ENCODE measurements at places on chromosomes 5 and 9. TPM values are rescaled to one million over a fixed set of nuclear protein-coding genes. Genes with fewer than 3 reads are reported as not detected.

Gene LPAR1
- 13.5 TPM for total RNA-seq

Gene GDNF
- 1.8 TPM for total RNA-seq

Gene MYO10
- 42.9 TPM for total RNA-seq

Gene SPATA9
- total RNA-seq, result 1.5 TPM

Gene IL3
- not detected for total RNA-seq

DNA sequence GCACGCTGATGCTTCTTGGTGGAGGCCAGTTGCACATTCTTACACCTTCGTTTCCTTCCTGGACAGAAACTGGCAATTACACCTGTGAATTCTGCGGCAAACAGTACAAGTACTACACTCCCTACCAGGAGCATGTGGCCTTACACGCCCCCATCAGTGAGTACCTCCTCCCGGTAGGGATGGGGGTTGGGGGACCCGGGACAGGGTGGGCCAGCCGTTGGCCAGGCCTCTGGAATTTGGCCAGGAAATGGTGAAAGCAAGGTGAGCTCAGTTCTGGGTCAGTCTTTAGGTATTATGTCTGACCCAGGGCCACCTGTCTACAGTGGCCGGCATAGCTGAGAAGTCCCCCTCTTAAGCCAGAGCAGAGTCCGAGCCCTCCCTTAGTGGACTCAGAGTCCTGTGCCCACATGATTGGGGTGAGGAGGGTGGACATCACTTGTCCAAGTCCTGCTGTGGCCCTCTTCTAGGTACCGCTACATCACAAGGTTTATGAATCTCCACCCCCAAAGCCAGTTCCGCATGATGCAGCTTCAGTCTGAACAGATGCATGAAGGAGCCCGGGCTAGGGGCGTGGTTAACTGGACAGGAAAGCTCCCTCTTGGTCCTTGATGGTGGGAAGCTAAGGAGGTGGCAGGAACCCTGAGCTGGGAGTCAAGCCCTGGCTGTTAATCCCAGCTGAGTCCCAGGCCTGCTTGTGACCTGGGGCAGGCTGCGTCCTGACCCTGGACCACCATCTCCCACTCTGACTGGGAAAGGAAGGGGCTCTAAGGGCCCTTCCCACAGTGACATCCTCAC lies 61.3 kb downstream of the AMBP start:
- no peak for DNase-seq

DNA sequence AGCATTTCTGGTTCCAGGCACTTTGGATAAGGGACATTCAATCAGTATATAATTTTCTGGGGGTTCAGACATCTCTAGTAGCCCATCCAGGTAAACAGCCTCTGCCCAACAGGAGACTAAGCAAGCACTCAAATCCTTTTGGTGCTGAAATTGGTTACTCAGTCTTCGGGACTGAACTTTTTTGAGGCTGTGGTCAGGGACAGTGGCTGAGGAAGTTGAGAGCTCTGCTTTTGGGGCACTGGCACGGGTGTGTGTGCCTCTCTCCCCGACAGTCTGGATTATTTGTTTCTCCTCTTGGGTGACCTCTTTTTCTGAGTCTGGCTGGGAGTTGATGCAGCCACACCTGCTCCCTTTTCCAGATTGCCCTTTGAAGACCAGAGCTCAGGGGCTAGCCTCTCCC lies 47.6 kb downstream of the ACER2 start:
- no peak for DNase-seq

DNA sequence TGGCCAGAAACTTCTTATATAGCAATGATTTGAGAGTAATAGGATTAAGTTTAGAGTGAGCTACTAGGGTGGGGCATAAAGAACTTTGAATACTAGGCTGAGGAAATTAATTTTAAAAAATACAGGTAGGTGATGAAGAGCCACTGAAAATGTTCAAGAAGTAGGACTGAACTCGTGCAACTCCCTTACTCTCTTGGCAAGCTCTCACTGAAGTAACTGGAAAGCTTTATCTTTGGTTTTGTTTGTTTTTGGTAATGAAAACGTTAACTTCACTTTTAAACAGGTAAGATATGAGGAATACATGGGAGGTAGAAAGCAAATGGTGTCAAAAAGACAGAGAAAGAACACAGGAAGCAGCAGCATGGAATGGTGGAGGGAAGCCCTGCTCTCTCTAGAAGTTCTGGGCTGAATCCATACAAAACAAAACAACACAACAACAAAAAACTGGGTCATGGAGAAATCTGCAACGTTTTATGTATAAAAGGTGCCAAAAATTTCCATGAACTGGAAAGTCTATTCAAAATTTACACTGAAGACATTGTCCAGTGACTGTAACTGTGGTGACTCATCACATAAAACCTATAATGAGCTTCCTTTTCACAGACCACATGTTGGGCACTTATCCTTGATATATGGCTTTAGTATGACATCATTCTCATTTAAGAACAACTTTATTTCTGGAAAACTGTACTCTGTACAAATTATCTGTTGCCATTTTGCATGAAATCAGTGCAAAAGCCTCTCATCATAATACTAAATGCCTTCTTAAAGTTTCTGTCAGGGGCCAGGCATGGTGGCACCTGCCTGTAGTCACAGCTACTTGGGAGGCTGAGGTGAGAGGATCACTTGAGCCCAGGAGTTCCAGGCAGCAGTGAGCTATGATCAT lies 91.2 kb upstream of the CHD1 start:
- peak; percentile 82 for DNase-seq

DNA sequence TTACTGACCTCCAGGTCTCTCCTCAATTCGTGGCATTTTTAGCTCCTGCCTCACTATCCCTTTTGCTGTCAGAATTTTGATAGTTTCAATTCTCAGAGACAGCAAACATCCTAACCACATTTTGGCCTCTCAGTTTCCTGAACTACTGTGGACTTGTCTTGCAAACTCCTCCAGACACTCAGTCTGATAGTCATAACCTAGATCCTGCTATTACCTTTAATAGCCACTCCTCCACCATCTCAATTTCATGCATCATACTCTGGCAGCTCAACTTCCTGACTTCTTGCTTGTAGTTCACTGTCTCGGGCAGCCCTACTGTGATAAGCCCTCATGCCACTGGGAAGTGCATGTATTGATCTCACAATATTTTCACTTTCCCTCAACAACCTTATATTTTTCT lies 481.8 kb upstream of the CDH18 start:
- DNase-seq, result peak; percentile 3

- DNase-seq, result peak; percentile 88
These were observed 52.7 kb downstream of the RXRA start for GRCh38 chr9:134378901-134379338.

- DNase-seq, result no peak
These were observed 27.2 kb downstream of the RORB start for GRCh38 chr9:74524289-74524688.

DNA sequence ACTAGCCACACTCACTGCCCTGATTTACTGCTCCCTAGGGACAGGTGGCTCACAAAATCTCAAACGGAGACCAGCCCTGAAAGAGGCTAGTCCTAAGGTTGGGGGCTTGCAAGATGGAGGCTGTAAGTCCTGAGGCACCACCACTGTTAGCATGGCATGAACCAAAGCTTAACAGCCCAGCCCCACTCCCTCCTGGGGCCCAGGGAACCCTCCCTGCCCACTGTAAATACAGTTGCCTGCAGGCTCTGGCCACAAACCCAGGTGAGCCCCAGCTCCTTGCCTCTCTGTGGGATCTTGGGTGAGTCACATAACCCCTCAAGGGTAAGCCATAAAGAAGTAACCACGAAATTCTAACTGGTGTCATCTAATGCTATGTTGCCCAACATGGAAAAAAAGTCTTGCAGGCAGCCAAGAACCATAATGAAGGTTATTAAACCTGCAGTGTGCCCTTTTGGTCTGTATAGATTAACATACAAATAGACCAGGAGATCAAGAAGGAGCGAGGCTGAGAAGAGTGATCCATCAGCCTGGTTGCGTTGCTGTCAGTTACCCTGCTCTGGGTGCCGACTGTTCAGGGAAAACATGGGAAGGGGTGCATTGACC lies 1.7 kb upstream of the POMT1 start:
- peak; percentile 86 for DNase-seq

DNA sequence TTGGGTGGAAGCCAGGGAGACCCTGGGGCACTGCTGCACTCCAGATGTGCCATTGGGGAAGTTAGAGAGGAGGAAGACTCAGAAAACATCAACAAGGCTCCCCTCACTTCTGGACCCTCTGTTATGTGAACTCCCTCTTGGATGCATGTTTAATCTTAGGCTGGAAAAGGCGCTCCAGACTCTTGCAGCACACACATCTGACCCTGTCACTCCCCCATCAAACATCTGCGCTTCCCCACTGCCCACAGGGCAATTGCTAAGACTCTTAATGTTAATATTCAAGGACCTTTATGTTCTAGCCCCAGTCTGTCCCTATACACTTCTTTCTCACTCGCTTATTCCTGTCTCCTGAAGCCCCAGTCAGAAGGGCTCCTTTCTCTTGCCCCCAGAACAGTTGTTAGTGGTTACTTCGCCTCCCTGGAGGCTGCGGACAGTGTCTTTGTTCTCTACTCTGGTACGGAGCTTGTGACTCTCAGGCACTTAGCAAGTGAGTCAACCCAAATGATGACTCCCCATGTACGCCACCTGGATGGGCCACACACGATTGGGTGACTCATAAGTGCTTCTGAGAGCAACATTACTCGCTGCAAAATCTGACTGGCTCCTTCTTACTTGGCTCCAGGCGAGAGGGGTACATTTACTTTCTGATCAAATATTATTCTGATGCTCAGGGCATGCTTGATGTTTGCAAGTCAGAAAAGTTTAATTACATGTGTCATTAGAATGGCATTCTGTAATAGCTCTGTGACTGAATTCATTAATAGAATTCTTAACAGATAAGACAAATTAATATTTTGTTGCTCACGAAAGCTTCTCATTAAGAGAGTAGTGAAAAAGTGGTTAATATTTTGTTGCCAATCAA lies 193.6 kb downstream of the HSPA4 start:
- peak; percentile 98 for DNase-seq

GRCh38 chr9:110077925-110078324 lies 130.0 kb downstream of the C9orf152 start:
- no peak for DNase-seq

- DNase-seq, result no peak
These were observed 37.2 kb downstream of the NUDT12 start for GRCh38 chr5:103525361-103525760.

DNA sequence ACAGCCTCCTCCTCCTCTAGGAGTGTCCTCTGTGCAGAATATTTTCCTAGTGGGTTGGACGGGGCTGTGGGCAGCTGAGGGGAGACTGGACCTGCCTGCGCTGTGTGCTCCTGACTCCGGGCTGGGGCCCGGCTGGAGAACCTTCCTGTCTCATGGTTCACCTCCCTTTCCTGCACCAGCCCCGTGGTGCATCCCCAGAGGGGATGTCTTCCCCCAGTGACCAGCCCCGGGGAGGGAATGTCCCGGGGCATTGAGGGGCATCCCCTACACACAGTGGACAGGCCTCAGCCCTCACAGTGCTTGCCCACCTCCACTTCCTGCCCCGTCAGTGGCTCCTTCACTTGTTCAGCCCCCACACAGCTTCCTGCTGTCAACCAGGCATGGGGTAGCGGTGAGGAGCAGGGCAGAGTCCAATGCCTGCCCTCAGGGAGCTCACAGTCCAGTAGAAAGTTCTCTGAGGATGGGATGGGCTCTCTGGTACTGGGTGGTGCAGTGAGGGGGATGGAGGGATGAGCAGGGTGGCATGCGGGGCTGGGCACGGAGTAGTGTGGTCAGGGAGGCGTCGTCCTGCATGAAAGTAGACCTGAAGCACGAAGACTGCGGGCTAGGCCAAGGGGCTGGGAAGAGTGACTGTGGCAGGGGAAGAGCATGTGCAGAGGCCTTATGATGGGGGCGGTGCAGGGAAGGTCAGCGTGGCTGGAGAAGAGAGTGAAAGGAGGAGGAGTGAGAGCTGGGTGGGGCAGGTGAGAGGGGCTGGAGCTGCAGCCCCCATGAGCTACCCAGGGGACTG lies 52.1 kb upstream of the PITX1 start:
- no peak for DNase-seq

- peak; percentile 29 for DNase-seq
These were observed 11.1 kb upstream of the SHOC1 start for GRCh38 chr9:111805830-111806241.

All from Daoy (cell line).